ENCODE measurements at places on chromosomes 5 and 9.

- no peak for DNase-seq
These were observed 7.7 kb downstream of the CXCL14 start for GRCh38 chr5:135571066-135571609.

DNA sequence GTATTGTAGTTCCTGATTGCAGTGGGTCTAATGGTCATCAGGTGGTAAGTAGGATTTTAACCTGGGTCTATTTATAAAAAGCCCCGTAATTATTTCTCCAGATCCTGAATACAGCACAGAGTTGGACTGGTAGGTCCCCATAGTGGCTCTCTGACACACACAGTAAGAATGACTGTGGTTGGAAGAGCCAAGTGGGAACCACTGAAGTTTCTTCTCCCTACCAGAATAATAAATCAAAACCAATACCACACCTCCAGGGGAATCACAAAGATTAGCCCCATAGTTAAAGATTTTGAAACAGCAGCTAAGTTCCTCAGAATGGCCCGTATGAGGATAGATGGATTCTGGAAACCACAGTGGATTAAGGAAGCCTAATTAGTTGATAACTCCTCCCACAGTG, 68.4 kb upstream of the ZFR start:
- DNase-seq, result no peak

- DNase-seq, result no peak
These were observed 160.6 kb upstream of the SHB start for GRCh38 chr9:38229504-38230155.

DNA sequence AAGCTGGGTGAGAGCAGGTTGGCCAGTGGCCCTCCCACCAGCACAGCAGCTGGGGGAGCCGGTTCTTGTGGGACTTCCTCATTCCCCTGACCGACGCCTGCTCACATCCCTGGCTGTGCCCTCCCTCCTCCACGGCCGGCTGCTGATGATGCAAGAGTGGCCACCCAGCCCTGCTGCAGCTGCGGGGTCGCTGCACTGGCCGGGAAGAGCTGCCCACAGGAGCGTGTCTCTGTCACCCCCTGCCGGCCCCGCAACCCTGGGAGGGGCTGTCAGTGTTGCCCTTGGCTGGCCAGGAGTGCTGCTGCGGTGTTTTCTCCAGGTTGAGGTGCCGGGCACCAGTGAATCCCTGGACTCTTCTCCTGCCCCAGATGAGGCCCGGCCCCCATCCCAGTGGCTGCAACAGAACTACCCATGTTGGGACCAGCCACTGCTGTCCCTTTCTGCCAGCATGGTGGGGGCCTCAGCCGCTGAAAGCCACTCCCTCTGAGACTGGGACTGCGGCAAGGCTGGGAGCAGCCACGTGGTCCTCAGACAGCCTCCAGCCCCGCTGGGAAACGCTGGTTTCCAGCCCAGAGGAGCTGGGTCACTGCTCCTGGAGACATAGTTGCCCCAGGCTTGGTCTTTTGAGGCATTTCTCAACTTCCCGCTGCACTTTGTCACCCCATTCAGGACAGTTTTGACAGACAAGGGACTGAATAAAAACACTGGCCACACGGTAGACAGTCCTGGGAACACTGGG, 739 bp downstream of the CARD9 start:
- DNase-seq, result no peak

- no peak for DNase-seq
These were observed 316.2 kb downstream of the PLK2 start for GRCh38 chr5:58143727-58144126.

DNA sequence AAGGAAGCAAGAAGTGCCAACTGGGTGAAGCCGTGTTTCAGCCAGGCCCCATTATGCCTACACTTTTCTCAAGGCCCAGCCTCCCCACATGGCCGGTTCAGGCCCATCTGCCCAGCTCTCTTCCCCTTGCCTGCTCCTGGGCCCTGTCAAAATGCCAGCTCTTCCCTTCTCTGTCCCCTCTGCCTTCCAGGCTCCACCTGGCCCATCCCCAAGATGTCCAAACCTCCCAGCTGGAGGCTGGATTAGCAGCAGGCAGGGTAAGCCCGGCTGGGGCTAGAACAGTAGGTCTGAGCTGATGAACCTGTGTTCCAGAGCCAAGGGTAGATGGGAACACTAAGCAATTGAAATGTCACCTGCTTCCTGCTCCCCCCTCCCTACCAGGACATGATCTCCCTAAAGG, 64.1 kb upstream of the HSPA9 start:
- peak; percentile 15 for DNase-seq

- DNase-seq, result no peak
These were observed 2.3 kb downstream of the TGFBI start for GRCh38 chr5:136030956-136031611.

GRCh38 chr5:152246401-152246800, 158.7 kb downstream of the NMUR2 start:
- DNase-seq, result no peak

DNA sequence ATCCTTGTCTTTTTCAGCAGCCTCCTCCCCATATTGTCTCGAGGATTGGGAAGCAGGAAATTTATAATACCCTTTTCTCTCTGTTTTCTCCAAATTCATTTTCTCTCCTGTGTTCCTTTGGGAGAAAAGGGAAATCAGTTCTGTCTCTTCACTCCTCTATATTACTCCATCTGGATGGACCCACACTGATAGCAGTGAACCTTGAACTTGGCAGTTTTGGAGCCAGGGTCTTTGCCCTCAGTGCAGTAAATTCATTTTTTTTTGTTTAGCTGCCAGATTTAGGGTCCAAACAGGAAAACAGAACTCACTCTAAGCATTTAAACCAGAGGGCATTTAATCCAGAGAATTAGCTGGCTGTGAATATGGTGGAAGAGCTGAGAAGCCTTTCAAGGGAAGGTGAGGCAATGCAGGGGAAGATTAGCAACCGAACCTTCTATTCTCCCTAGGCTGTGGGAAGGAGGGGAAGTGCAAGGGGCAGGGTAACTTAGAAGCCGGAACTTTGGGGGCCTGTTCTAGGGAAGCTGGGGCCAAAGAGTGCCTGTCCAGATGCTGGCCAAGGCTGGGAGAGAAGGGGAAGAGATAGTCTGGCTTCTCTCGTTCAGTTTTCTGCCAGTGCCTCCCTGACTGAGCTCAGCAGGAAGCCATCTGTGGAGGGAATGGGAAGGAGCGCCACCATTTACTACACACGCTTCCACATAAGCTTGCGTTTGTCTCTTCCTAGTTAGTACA, 16.3 kb upstream of the NPR2 start:
- DNase-seq, result peak; percentile 10

GRCh38 chr5:124121198-124121597, 609.2 kb downstream of the CSNK1G3 start:
- DNase-seq, result no peak

DNA sequence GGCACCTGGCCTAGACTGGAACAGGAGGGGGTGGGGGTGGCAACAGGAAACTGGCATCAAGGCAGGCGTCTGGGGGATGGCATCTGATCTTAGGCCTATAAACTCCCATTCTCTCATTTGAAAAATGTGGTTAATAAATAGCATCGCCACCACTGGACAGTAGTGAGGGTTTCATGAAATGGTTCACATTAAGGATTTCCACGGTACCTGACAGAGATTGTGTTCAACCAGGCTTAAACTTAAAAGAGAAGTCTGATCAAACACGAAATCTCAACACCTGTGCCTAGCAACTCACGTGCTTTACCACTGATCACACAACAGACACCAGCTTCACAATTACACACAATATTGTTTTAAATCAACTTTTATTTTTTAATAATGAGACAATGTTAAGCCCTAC, 3.0 kb downstream of the DENND1A start:
- no peak for DNase-seq

GRCh38 chr5:6383376-6383775, 5.0 kb upstream of the MED10 start:
- peak; percentile 60 for DNase-seq

GRCh38 chr9:71704796-71705195, 63.5 kb downstream of the CEMIP2 start:
- no peak for DNase-seq

GRCh38 chr5:172049226-172049796, 42.9 kb upstream of the FBXW11 start:
- no peak for DNase-seq

DNA sequence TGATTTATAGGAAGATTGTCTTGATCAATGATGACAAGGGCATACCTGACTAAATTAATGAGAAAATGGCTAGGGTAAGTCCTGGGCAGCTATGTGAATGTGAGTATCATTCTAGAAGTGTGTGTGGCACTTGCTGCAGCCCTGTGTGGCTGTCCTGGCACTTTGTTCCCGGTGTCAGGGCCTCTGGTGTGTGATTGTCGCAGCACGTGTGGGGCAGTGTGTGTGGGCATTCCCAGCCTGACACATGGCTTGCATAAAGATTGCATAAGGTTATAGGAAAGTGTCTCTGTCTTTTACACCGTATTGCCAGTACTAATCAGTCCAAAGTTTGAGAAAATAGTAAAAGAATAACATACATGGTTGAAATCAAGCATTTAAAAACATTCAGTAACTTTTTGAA, 74.4 kb downstream of the TRIO start:
- DNase-seq, result no peak

DNA sequence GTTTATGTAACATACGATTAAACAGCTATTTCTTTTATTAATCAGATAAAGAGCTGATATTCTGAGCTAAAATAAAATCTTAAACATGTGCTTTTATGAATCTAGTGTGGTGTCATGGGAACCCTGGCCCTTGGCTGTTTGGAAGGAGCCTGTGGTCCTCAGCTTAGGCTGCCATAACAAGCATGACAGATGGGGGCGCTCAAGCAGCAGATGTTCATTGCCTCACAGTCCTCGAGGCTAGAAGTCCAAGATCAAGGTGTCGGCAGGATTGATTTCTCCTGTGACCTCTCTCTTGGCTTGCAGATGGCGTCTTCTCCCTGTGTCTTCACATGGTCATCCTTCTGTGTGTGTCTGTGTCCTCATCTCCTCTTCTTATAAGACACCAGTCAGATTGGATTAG, 448.2 kb downstream of the GADD45G start:
- no peak for DNase-seq

DNA sequence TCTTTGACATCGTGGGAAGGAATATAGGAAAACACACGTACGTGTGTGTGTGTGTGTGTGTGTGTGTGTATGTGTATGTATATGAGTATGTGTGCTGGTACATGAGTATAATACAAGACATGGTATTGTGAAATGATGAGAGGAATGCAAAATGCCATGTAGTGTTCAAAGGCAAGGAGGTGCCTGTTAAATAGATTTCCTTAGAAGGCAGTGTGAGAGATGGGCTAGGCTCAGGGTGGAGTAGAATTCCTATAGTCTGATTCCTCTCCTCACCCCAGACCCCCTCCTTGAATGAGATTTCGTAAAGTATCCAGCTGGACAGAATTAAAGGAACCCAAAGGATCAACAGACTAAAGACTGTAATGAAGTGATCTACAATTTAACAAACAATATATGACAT, 11.1 kb downstream of the GPR21 start:
- no peak for DNase-seq

DNA sequence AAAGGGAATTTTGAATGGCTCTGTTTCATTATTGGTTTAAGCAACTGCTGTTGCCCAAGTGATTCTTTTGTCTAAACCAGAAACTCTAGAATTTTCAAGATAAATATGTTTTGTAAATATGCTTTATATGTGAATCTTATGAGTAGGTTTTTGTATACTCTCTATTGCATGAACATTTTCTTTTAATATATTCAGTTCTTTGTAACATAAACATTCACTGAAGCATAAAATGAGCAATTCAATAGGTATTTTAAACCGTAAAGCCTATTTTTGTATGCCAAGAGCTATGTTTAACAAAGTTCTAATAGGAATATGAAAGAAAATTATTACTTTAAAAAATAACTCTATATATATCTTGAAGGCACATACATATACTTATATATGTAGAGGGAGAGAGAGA, 293.1 kb downstream of the PSAT1 start:
- DNase-seq, result no peak

DNA sequence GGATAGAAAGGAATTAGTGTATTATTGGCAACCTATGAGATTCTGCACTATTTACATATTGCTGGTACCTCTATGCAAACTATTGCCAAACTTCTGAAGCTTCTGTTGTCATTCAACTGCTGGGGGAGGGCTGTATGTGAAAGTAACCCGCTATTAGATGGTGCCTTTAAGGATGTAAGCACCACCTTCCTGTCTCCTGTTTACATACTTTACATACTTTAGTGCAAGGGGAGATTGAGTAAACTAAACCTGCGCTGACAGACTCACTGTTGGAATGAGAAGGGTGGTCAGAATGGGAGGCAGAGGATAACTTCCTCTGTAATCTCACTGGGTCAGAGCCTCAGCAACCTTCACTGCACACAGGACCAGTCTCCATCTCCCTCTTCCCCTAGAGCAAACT, 123.8 kb downstream of the NR3C1 start:
- DNase-seq, result no peak

DNA sequence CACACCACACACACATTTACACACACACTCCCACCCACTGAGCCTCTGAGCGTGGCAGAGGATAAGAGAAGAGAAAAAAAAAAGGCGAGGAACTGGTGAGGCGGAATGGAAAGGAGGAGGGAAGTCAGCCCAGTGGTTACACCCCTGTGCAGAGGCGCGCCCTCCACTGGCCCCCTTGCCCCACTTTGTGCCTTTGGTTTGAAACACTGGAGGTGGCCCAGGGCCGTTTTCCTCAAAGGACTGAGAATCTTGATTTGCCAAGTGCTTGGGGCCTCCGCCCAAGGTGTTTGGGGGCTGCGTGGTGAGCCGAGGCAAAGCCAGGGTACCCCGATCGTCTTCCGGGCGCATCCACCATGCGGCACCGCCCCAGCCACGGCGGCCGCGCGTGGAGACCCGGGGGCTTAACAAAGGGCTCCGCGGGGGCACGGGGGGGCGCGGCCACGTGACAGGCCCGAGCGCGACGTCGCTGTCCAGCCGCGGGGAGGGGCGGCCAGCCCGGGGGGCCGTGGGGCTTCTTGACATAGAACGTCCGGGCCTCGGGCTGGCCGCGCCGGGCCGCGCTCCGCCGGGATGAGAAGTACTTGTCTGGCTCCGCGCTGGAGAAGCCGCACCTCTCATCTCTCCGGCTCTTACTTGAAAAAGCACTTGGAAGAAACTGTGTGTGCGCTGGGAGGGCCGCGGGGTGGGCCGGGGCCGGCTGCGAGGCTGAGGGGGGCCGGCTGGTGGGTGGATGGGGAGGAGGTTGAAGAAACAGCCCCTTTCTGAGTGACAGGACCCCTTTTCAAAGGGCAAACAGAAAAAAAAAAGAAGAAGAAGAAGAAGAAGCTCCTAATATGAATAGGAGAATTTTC, 21.0 kb downstream of the NR2F1 start:
- no peak for DNase-seq

GRCh38 chr5:116699332-116699731, 124.7 kb upstream of the SEMA6A start:
- DNase-seq, result no peak

DNA sequence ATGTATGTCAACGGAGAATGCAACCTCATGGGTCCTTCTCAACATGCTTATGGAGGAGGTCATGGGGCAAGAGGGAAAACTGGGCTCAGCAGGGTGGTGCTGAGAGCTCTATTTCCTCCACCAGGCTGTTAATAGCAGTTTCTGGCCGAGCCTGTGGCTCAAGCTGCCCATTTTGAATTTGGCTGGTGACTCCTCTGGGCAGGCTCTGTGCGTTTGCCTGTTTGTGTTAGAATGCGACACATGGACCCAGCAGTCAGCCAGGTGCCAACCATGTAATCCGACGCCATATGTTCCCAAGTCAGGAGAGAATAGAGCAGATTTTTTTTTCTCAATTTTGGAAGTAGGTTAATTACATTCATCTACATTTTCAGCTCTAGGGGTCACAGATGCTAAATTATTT, 387.7 kb upstream of the CLINT1 start:
- no peak for DNase-seq

- DNase-seq, result no peak
These were observed 177.3 kb upstream of the SPEF2 start for GRCh38 chr5:35440409-35440808.

Measured in DMS153 (cell line).